ENCODE measurements at places on chromosomes 5 and 9.

GRCh38 chr9:91295357-91295756 is 66.4 kb downstream of the AUH start:
- no peak for DNase-seq

GRCh38 chr5:93821891-93822415 is 80.6 kb upstream of the POU5F2 start:
- DNase-seq, result no peak

DNA sequence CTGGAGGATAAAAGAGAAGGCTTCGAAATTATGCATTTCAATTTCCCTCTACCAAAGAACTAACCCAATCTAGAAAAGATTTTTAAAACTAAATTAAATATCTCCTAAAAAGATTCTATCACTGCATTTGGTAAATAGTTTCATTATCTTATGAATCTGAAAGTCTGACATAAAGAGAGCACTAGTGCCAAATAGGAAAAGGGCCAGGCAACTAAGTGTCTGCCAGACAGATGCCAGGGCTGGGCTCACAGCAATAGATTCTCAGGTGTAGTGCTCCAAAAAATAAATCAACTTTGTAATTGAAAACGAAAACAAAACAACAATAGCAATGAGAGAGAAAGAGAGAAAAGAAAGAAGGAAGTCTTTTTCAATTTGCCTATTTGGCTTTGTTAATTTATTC is 157.7 kb upstream of the GNA14 start:
- DNase-seq, result no peak

- DNase-seq, result no peak
Measured at GRCh38 chr5:88188458-88189132, 80.0 kb downstream of the TMEM161B start.

- DNase-seq, result no peak
Measured at GRCh38 chr5:3660630-3661029, 65.0 kb downstream of the IRX1 start.

- no peak for DNase-seq
Measured at GRCh38 chr5:150213530-150213929, 23.7 kb downstream of the SLC6A7 start.

DNA sequence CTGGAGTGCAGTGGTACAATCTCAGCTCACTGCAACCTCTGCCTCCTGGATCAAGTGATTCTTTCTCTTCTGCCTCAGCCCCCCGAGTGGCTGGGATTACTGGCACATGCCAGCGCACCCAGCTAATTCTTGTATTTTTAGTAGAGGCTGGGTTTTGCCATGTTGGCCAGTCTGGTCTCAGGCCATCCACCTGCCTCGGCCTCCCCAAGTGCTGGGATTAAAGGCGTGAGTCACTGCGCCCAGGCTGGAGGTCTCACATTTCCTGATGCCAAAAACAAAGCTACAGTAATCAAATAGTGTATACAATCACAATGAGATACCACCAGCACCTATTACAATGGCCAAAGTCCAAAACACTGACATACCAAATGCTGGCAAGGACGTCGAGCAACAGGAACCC is 51.1 kb downstream of the TTLL11 start:
- DNase-seq, result no peak

DNA sequence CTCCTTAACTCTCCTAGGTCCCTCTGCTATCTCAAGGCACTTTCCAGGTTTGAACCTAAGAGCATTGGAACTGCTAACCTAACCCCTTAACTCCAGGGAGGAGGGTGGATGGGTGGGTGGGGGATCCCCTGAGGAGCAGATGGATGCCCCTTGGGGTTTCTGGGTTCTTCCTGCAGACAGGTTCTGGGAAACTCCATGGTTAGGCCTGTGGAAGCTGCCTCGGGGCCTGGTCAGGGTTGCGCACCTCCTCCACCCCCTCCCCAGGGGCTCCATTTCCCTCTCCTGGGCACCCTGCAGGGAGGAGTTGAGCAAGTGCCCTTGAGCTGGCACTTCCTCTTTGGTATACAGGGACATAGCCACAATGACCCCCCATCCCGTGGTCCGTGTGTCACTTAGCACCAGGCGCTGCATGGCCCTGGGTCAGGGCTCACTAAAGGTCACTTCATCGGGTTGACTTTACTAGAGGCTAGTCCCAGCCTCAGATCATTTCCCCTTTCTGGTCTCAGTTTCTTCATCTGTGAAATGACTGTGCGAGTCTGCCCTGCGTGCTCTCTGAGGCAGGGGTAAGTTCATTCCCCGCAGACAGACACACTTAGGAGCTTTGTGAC is 16.0 kb downstream of the CXXC5 start:
- DNase-seq, result no peak

GRCh38 chr5:139915266-139915665 is 119.7 kb downstream of the PSD2 start:
- no peak for DNase-seq

GRCh38 chr9:115204904-115205453 is 87.0 kb upstream of the TNC start:
- DNase-seq, result no peak

DNA sequence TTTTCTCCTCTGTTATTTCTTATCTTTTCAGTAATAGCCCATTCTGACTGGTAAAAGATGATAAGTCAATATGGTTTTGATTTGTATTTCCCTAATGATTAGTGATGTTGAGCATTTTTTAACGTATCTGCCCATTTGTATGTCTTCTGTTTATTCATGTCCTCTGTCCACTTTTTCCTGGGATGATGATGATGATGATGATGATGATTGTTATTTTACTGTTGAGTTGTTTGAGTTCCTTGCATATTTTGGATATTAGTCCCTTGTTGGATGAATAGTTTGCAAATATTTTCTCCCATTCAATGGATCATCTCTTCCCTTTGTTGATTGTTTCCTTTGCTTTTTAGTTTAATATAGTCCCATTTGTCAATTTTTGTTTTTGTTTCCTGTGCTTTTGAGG is 27.0 kb downstream of the UTP15 start:
- DNase-seq, result no peak

DNA sequence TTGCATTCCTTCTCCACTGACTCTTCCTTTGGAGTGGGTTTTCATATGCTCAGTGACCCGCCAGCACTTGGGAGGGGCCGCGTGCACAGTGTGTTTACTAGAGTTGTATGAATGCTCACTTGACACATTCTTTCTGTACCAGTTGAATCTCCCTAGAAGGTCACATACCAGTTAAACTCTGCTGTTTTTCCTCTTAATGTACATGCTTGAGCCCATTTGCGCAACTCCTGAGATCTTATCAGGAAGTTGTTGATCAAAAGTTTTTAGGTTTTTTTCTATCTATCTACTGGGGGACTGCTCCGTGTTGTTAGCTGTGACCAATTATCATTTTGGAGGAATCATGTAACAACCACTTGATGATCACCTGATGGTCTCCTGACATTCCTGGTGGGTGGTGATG is 392.7 kb downstream of the CDH9 start:
- DNase-seq, result no peak

GRCh38 chr9:5886114-5886939 is 4.4 kb upstream of the MLANA start:
- peak; percentile 68 for DNase-seq

DNA sequence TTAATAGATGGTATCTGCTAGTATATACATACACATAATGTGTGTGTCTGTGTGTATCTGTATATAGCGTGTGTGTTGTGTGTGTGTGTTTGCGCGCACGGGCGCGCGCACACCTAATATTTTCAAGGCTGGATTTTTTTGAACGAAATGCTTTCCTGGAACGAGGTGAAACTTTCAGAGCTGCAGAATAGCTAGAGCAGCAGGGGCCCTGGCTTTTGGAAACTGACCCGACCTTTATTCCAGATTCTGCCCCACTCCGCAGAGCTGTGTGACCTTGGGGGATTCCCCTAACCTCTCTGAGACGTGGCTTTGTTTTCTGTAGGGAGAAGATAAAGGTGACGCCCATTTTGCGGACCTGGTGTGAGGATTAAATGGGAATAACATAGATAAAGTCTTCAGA is 757 bp downstream of the FXN start:
- no peak for DNase-seq

DNA sequence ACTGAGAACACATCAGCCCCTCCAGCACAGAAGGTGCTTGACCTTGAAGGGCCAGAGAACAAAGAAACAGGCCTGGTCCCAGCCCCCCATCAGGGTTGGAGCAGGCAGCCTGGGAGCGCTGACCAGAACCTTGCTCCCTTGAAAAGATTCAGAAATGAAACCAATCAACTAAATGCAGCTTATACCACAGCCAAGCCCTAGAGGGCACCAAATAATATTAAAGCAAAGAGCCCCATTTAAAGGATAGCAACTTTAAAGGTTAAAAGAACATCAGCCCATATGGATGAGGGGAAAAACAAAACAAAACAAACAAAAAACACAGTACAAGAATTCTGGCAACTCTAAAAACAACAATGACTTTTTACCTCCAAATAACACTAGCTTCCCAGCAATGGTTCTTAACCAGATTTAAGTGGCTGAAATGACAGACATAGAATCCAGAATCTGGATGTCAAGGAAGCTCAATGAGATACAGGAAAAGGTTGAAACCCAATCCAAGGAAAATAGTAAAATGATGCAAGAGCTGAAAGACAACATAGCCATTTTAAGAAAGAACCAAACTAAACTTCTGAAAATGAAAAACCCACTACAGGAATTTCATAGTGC is 471.9 kb downstream of the MTRR start:
- DNase-seq, result no peak

GRCh38 chr9:114775121-114775520 is 30.7 kb downstream of the TNFSF15 start:
- DNase-seq, result no peak

DNA sequence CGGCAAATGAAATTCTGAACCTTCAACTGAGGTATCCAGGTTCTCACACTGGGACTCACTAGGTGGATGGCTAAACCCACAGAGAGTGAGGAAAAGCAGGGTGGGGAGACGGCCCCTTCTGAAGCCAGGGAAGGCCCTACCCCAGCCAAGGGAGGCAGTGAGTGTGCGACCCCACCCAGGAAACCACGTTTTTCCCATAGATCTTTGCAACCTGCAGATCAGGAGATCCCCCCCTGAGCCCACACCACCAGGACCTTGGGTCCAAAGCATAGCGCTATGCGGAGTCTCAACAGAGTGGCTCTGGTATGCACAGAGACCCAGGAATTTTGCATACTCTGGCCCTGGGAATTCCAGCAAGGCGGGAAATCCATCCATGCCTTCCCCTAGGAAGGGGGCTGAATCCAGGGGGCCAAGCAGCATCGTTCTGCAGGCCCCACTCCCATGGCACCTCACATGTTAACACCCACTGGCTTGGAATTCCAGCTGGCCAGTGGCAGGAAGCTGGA is 19.9 kb downstream of the DTWD2 start:
- no peak for DNase-seq

GRCh38 chr5:37111426-37112382 is 137.5 kb downstream of the CPLANE1 start:
- no peak for DNase-seq

DNA sequence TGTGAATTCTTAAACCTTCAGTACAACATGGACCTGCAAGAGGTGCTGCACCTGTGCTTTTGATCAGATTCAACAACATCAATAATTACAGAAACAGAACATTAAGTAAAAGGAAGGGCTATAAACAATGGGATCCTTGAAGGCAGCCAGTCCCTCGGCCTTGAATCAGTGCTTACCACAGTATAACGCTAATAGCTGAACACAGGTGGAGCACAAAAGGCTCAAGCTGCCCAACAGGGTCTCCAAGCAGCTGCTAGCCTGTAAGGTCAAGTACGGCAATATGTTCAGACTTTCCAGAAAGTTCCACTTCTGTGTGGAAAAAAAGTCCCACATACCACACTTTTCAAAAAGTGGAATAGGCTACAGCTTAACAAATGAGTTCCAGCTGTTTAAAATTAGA is 61.9 kb upstream of the ITGA1 start:
- peak; percentile 36 for DNase-seq

DNA sequence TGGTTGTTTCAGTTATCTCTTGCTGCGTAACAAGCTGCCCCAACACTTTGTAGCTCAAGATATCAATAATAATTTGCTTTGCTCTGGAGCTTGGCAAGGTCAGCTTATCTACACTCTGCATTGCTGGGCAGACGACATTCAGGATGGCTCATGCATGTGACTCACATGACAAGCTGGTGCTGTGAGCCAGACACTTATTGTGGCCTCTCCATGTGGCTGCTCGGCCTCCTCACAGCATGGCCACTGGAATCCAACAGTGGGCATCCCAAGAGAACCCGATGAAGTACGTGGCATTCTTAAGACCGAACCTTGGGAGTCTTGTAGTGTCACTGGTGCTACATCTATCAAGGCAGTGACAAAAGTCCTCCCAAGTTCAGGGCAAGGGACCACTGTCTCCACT is 94.2 kb upstream of the MVB12B start:
- no peak for DNase-seq

DNA sequence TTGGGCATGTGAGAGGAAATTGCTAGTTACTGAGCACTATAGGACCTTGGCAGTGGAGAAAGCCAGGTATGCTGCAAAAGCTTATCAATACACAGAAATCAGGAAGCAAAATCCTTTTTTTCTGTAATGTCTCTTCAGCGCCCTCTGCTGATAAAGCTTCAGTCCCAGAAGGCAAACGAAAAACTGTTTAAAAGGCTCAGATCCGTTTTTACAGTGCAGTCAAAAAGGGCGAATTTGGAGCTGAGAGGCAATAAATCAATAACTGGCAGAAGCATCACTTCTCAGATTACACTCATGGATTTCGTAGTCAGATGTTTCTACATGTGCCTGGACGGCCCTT is 1.1 kb upstream of the MAN2A1 start:
- DNase-seq, result no peak

DNA sequence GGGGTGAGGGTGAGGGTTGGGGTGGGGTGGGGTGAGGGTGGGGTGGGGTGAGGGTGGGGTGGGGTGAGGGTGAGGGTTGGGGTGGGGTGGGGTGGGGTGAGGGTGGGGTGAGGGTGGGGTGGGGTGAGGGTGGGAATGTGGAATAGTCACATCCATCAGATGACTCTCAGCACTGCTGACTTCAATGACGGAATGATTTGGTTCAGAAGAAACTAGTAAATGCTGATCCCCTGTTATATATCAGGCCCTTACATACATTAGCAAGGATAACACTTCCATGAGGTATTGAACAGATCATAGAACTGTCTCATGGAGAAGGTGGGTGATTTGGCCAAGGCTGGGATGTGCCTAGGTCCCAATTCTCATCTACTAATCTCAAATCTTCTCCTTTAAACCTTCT is 24.5 kb upstream of the C5orf47 start:
- no peak for DNase-seq

- DNase-seq, result no peak
Measured at GRCh38 chr9:89887286-89887685, 282.5 kb downstream of the GADD45G start.

DNA sequence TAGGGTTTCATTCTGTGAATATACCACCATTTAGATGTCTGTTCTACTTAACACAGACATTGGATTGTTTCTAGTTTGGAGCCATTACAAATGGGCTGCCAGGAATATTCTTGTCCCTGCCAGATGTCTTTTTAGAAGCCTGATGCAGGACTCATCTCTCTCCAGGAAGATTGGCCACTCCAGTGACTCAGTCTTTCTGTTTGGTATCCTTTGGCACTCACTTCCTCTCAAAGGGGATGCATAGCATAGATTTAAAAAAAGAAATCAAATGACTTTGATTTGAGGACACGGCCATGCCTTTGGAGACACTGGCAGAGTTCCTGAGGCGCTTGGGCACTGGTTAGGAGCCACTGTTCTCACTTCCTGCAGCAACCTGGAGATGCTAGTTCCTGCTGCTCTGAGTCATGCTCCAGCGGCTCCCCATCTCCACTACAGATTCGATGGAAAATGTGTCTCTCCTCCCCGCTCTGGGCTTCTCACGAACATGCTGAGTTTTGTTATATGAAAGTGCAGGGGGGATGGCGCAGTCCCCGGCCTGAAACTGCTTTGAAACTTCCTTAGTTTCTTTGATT is 3.5 kb upstream of the ZNF366 start:
- no peak for DNase-seq
